ENCODE measurements at places on chromosomes 4 and X.

GRCh38 chrX:74426615-74427014 is 5.3 kb downstream of the SLC16A2 start:
- H3K27me3 ChIP-seq, result peaks cover 6% of the 10 kb centered on the region
- H3K4me3 ChIP-seq, result no peak overlapping the region
- no peak overlapping the region for H3K27ac ChIP-seq
- DNase-seq, result no peak

- DNase-seq, result no peak
- H3K27ac ChIP-seq, result no peak overlapping the region
- no peak overlapping the region for H3K4me3 ChIP-seq
- no peaks in the 10 kb centered on the region for H3K27me3 ChIP-seq
These were observed 35.3 kb upstream of the HGFAC start for GRCh38 chr4:3406431-3406830.

DNA sequence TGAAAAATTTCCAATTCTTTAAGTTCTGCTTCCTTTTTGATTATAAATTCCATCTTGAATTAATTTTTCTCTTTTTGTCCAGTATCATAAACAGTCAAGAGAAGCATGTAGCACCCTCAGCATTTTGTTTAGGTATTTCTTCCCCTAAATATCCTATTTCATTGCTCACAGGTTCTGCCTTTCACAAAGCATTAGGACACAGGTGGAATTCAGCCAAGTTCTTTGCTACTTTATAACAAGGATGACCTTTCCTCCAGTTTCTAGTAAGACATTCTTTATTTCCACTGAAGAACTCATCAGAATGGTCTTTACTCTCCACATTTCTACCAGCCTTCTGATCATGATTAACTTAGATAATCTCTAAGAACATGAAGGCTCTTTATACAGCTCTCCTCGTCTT is 7.4 kb downstream of the SLC9B1 start:
- H3K27ac ChIP-seq, result no peak overlapping the region
- H3K4me3 ChIP-seq, result no peak overlapping the region
- no peaks in the 10 kb centered on the region for H3K27me3 ChIP-seq
- H3K36me3 ChIP-seq, result no peaks in the 10 kb centered on the region
- no peak for DNase-seq

DNA sequence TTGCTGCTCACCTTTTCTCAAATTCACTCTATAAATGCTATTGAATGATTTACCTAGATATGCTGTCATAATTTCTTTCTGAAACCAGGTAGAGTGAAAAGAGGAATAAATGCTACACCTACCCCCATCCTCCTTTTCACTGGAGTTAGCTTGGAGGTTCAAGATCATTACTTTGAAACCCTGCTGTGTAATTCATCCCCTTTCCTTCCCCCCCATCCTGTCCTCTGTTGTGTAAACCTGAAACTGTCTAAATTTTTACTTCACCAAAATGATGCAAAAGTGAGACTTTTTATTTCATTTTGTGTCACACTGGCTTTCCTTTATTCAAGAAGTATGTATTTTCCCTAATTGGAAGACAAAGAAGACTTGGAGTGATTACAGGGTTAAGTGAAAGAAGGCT is 5.4 kb downstream of the ZCCHC18 start:
- no peaks in the 10 kb centered on the region for H3K27me3 ChIP-seq
- H3K4me3 ChIP-seq, result no peak overlapping the region
- peaks cover 16% of the 10 kb centered on the region for H3K4me1 ChIP-seq
- DNase-seq, result no peak
- H3K27ac ChIP-seq, result no peak overlapping the region

GRCh38 chr4:7803992-7804755 is 135.5 kb downstream of the AFAP1 start:
- H3K27me3 ChIP-seq, result no peaks in the 10 kb centered on the region
- peak; percentile 87 for DNase-seq
- no peak overlapping the region for H3K27ac ChIP-seq
- H3K4me1 ChIP-seq, result peaks cover 7% of the 10 kb centered on the region

GRCh38 chr4:102614801-102615200 is 113.6 kb downstream of the NFKB1 start:
- H3K27me3 ChIP-seq, result no peaks in the 10 kb centered on the region
- H3K4me3 ChIP-seq, result peak overlapping the region; percentile 52
- peaks cover 64% of the 10 kb centered on the region for H3K36me3 ChIP-seq
- peaks cover 51% of the 10 kb centered on the region for H3K4me1 ChIP-seq
- peak overlapping the region; percentile 90 for H3K27ac ChIP-seq

DNA sequence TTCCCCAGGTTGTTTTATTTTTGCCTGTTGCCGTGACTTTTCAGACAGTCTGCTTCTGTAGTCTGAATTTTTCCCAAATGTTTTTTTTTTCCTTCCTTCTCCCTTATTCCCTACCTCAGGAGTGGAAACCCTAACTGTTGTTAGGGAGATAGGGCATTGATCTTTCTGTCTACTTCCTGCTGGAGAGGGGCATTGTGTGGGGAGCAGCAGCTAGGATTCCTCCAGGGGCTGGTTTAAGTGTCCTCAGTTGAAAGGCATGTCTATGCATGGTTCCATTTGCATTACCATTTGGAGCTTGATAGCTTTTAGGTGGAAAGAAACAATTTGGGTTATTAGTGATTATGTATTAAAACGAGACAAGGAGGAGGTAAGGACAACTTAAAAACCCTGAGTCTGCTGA is 383.9 kb downstream of the DCAF12L2 start:
- no peak overlapping the region for H3K27ac ChIP-seq
- DNase-seq, result no peak
- no peak overlapping the region for H3K4me3 ChIP-seq
- H3K27me3 ChIP-seq, result no peaks in the 10 kb centered on the region
- H3K4me1 ChIP-seq, result no peaks in the 10 kb centered on the region
- no peaks in the 10 kb centered on the region for H3K36me3 ChIP-seq

DNA sequence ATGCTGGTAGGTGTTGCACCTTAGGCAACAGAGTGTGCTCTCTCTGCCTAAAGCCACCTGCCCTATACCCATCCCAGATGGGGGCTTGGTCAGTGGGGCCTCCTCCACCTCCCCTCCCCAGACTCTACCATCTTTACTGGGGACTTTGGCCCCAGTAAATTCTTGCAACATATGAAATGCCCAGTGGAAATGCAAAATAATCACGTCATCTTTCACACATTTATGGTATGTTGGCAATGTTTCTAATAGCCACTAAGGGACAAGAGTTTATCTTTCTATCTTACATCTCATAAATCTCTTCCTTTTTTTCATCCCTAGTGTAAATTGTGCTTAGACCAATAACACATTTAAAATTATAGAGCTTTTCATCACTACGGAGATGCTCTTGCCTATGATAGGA is 103.0 kb upstream of the MAML3 start:
- H3K4me3 ChIP-seq, result no peak overlapping the region
- H3K27me3 ChIP-seq, result peaks cover 9% of the 10 kb centered on the region
- H3K27ac ChIP-seq, result no peak overlapping the region
- H3K4me1 ChIP-seq, result peaks cover 7% of the 10 kb centered on the region

GRCh38 chr4:181538431-181538830 is 704.8 kb upstream of the TENM3 start:
- H3K36me3 ChIP-seq, result no peaks in the 10 kb centered on the region
- DNase-seq, result no peak
- H3K4me1 ChIP-seq, result no peaks in the 10 kb centered on the region
- no peak overlapping the region for H3K4me3 ChIP-seq
- no peak overlapping the region for H3K27ac ChIP-seq
- no peaks in the 10 kb centered on the region for H3K27me3 ChIP-seq

DNA sequence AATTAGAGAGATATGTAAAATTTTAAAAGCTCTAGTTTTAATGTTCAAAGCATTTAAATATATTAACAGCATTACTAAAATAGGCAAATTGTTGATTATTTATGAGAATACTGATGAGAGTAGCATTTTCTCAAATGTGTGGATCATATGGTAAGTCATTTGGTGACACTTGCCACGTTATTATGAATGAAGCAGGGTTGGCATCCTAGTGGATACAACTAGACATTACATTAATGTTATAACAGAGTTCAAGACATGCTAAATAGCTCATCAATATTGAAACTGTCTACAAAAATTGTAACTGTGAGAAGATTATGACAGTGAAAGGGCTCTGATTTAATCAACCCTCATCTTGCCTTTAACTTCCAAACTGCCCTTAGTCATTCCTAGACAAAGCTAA is 171.1 kb downstream of the PDGFC start:
- H3K27me3 ChIP-seq, result no peaks in the 10 kb centered on the region
- no peak for DNase-seq
- no peaks in the 10 kb centered on the region for H3K36me3 ChIP-seq
- H3K4me3 ChIP-seq, result no peak overlapping the region
- no peaks in the 10 kb centered on the region for H3K4me1 ChIP-seq

GRCh38 chr4:46649390-46649789 is 259.5 kb upstream of the GABRA2 start:
- DNase-seq, result no peak
- H3K27me3 ChIP-seq, result no peaks in the 10 kb centered on the region

- no peak overlapping the region for H3K4me3 ChIP-seq
- DNase-seq, result no peak
- H3K36me3 ChIP-seq, result peaks cover 4% of the 10 kb centered on the region
- no peak overlapping the region for H3K27ac ChIP-seq
- H3K27me3 ChIP-seq, result no peaks in the 10 kb centered on the region
- no peaks in the 10 kb centered on the region for H3K4me1 ChIP-seq
These were observed 105.4 kb downstream of the FBXW7 start for GRCh38 chr4:152430507-152430906.

DNA sequence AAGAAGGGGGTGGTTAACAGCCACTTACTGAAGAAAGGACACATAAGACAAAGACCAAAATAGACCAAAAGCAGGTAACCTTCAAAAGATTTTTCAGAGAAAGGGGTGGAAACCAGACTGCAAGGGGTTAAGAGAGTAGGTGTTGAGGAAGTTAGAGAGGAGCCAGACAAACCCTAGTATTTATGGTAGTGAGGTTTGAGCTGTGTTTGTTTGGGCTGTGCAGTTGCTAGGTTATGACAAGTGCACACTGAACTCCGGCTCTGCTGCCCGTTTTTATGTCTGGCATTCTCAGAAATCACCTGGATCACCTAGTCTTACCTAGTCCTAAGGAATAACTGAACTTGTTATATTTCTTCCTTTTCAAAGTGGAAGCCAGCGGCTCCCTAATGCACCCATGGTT is 22.9 kb upstream of the G3BP2 start:
- no peaks in the 10 kb centered on the region for H3K36me3 ChIP-seq
- no peaks in the 10 kb centered on the region for H3K27me3 ChIP-seq
- peaks cover 23% of the 10 kb centered on the region for H3K4me1 ChIP-seq
- H3K27ac ChIP-seq, result no peak overlapping the region

- no peak overlapping the region for H3K27ac ChIP-seq
- no peaks in the 10 kb centered on the region for H3K27me3 ChIP-seq
- H3K36me3 ChIP-seq, result no peaks in the 10 kb centered on the region
- no peaks in the 10 kb centered on the region for H3K4me1 ChIP-seq
These were observed 1825.7 kb upstream of the ADGRL3 start for GRCh38 chr4:59374416-59374815.

GRCh38 chrX:96436105-96436504 is 248.5 kb upstream of the DIAPH2 start:
- no peaks in the 10 kb centered on the region for H3K36me3 ChIP-seq
- H3K27me3 ChIP-seq, result no peaks in the 10 kb centered on the region
- no peak for DNase-seq
- no peak overlapping the region for H3K4me3 ChIP-seq
- no peaks in the 10 kb centered on the region for H3K4me1 ChIP-seq
- H3K27ac ChIP-seq, result no peak overlapping the region

DNA sequence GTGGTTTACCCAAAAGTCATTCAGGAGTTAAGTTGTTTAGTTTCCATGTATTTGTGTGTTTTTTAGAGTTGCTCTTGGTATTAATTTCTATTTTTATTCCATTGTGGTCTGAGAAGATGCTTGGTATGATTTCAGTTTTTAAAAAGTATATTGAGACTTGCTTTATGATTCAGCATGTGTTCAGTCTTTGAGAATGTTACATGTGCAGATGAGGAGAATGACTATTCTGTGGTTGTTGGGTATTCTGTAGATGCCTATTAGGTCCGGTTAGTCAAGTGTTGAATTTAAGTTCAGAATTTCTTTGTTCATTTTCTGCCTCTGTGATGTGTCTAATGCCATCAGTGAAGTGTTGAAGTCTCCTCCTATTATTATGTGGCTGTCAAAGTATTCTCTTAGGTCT is 249.4 kb downstream of the ARHGAP10 start:
- no peaks in the 10 kb centered on the region for H3K27me3 ChIP-seq
- no peak overlapping the region for H3K27ac ChIP-seq
- H3K4me1 ChIP-seq, result peaks cover 4% of the 10 kb centered on the region
- no peak for DNase-seq
- H3K36me3 ChIP-seq, result no peaks in the 10 kb centered on the region
- no peak overlapping the region for H3K4me3 ChIP-seq

GRCh38 chr4:140672416-140672815 is 83.8 kb downstream of the TBC1D9 start:
- H3K27ac ChIP-seq, result no peak overlapping the region
- DNase-seq, result no peak
- H3K27me3 ChIP-seq, result no peaks in the 10 kb centered on the region
- no peaks in the 10 kb centered on the region for H3K36me3 ChIP-seq
- no peak overlapping the region for H3K4me3 ChIP-seq

Measured in CD4-positive, alpha-beta T cell (primary cell).